ENCODE measurements at places on chromosomes 16 and 17.

GRCh38 chr17:40996829-40997228, 2.9 kb upstream of the KRTAP3-3 start:
- no peak for DNase-seq

DNA sequence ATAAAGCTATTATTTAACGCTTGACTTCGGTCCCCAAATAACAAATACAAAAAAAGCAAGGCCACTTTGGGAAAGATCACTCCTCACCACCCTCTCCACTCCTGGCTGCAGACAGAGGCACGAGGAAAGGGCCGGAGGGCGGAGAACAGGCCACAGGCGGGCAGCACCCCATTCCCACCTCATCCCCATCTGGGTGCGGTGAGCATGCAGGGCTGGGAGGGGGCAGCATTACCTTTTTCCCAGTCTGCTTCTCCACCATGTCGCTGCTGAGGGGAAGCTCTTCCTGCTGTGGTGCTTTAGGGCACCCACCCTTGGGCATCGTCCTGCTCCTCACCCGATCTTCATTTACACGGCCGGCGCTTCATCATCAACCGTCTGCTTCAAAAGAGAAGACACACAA, 99.2 kb downstream of the ZNF778 start:
- no peak for DNase-seq

- no peak for DNase-seq
These were observed 38.9 kb upstream of the ATP2A3 start for GRCh38 chr17:4003131-4003500.

GRCh38 chr16:55256412-55257016, 67.5 kb upstream of the IRX6 start:
- DNase-seq: no peak

DNA sequence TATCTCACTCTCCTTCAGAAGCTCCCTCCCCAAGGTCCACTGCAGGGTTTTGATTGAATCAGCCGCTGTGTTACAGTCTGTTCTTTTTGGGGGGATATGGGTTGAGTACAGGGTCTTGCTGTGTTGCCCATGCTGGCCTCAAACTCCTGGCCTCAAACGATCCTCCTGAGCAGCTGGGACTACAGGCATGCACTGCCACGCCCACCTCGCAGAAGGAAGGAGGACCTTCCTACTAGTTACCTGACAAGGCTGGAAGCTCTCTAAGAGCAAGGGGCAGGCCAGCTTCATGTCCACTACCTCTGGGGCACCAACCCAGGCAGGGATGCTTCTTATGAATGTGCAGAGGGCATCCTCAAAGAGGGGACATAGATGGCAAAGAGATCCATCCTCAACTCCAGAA, 1.9 kb upstream of the MMP28 start:
- no peak for DNase-seq

DNA sequence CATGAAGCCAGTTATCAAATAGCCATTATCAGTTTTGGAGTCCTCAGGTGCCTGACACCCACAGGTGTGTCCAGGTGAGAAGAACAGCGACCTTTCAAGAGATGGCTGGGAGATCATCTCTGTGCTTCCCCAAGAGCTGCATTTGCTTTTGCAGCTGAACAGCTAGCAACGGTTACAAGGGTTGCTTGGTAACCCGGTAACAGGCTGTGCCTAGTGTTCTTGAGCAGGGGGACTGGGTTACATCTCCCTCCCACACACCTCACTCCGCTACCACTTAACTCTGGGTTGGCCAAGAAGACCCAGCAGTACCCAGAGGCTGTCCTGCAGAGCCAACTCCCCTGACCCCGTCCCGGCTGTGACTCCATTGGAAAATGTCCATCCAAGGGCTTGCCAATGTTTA, 147.0 kb downstream of the SLC39A11 start:
- DNase-seq: no peak

GRCh38 chr16:976389-976931, 5.1 kb upstream of the SOX8 start:
- no peak for DNase-seq

- no peak for DNase-seq
These were observed 88.4 kb downstream of the USP32 start for GRCh38 chr17:60303406-60304099.

DNA sequence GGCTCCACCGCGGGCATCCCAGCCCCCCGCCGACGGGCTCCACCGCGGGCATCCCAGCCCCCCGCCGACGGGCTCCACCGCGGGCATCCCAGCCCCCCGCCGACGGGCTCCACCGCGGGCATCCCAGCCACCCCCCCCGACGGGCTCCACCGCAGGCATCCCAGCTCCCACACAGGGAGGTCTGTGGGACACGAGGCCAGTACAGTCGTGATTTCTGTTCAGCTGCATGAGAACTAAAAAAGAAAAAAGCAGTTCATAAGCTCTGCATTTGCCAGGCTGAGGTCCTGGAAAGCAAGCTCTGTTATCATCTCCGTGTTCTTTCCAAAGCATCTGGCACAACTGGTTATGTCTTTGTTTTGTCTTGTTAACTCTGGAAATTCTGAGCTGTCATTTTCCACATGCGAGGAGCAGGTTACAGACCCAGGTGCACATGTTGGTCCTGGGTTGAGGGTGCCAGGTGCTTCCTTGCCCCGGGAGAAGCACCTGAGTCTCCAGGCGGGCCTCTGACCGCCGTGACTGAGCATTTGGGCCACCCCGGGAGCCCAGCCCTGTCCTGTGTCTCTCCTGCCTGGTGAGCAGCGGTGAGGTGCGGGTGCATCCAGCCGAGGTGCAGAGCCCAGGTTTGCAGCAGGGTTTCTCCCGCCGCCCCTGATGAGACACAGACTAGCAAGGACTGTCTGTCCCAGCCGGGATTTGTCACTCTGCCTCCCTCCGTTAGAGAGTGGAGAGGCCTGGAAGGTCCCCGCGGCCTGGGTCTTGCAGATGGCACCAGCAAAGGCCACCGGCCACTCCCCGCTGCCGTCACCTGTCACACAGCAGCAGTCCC, 9.9 kb upstream of the WFIKKN1 start:
- DNase-seq: no peak

DNA sequence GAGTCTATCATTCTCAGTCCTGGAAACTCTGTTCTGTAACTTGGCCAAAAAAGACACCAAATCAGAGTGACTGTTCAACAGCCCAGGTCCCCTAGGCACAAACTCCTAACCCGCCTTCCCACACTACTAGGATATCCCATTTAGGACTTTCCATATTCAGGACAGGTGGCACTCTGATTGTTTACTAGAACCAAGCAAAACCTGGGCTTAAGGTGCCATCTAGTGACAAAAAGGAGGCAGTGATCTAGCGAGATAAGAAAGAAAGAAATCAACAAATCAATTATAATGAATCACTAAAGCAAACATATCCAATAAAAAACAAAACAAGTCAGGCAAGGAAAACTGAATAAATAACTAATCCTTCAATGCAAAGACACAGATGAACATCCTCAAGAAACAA, 203.9 kb downstream of the CEP112 start:
- DNase-seq: no peak

DNA sequence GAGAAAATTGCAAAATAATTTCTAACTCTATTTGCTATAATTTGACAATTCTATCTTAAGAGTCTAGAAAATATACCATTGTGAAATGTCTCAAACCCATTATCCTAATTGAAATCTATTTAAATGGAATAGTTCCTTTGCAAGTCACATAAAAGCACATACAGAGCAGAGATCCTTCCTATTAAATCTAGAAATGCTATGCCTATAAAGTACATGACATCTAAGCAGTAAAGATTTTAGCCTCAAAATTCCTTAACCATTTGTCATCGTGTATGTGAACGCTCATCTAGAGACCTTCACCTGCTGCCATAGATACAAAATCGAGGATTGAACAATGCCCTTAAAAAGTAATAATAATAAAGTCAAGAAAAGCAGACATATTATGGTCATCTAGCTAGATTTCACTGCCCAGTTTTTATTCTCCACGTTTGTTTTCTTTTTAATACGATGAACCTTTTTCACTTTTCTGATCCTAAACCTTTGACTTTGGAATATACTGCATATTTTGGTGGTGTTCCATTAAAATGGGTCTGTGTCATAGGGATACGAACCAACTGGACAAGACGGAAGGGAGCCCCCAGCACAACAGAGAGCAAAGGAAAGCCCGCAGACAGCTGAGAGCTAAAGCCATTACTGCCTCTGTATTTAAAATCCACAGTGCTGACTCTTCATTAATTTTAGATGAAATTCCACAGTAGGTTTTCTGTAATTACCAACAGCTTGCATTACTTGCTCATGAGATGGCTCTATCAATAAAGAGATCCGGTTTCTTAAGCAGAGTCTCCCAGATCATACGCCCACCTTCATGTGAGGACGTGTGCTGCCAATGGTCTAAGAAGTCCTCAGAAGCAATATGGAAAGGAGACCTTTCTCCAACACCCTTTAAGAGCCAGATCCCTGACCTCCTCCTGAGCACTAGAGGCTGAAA, 17.6 kb downstream of the TEX2 start:
- DNase-seq: no peak

- no peak for DNase-seq
These were observed 143.3 kb downstream of the PARN start for GRCh38 chr16:14486520-14487303.

DNA sequence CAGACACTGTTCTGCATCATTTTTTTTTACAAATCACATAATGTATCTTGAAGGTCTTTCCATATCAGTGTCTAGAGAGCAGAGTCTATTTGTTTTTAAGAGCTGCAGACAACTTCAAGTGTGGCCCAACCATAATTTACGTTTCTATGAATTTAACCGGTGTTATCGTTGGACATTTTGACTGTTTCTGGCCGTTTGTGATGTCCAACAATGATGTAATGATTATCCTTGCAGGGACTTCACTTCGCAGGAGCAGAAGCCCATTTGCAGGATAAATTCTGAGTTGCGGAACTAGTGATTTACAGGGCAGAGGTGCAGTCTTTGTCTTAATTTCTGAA, 26.9 kb upstream of the HLF start:
- DNase-seq: no peak

DNA sequence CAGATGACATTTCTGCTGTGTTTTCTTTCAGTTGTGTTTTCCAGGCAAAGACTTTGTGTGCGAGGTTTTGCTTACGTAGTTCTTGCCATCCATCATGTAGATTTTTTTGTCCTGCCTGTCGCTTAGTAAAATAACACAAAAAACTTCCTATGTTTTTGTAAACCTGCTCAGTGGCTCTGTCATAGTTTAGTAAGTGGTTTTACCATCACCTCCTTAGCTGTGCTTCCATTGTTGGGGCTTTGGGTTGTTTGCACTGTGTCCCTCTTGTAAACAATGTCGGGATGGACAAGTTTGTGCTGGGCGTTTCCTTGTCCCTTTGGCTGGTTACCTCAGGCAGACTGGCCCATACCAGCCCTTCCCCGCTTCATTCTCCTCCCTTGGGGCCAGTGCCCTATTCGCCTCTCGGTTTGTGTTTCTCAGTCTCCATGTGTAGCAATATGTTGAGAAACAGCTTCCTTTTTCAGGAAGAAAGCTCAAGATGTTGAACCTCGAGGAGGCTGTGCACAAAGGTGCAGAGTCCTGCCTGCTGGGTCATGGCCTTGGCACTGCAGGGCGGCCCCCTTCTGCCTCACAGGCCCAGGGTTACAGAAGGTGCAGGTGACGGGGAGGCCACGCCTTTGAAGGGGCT, 74.6 kb downstream of the KSR1 start:
- no peak for DNase-seq

DNA sequence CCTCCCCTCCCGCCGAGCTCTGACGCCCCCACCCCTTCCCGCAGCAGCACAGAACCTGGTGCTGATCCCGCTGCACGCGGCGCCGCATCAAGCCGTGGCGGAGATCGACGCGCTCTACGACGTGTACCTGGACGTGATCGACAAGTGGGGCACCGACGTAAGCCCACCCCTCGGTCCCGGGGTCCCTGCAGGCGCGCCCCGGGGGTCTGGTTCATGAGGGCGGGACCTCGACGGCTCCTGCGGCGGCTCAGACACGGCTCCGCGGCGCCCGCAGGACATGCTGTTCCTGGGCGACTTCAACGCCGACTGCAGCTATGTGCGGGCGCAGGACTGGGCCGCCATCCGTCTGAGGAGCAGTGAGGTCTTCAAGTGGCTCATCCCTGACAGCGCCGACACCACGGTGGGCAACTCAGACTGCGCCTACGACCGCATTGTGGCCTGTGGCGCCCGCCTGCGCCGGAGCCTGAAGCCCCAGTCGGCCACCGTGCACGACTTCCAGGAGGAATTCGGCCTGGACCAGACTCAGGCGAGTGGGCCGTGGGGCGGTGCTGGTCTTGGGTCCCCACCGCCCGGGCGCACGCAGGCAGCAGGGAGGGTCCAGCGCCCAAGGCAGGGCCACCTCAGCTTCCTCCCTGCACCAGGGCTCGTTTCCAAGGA, 1.4 kb downstream of the DNASE1L2 start:
- no peak for DNase-seq

DNA sequence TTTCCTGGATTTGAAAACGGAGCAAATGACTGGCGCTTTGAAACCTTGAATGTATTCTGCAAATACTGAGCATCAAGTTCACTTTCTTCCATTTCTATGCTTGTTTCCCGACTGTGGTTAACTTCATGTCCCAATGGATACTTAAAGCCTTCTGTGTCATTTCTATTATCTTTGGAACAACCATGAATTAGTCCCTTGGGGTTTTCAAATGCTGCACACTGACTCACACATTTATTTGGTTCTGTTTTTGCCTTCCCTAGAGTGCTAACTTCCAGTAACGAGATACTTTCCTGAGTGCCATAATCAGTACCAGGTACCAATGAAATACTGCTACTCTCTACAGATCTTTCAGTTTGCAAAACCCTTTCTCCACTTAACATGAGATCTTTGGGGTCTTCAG, 32.3 kb downstream of the BRCA1 start:
- DNase-seq: no peak

DNA sequence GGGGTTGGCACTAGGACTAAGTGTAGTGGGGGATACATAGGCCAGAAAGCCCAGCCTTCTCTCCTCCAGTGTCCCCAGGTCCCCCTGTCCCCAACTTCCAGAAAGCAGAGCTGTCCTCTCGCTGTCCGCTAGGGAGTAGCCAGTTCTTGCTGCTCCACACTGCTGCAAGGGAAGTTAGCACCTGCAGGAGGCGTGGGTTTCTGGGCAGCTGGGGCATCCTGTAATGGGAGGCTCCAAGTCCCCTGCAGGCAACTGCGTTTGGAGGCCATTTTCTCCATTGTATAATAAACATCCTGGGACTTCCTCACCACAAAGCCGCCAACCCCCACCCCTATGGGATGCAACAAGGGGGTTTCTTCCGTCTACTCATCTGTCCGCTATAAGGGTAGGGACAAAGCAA, 1.7 kb downstream of the RPRML start:
- no peak for DNase-seq

All from GM13976 (cell line).